Stimulated activated CD8-positive, alpha-beta memory T cell treated with anti-CD3 and anti-CD28 coated beads, Interleukin-4, amount 100 ng/mL, for 1 hour (primary cell): ENCODE measurements at places on chromosomes 4 and X.

- no peak for DNase-seq
Measured at GRCh38 chrX:130082244-130083106, 27.8 kb downstream of the ELF4 start.

- DNase-seq = no peak
Measured at GRCh38 chr4:176546975-176547374, 227.2 kb downstream of the SPCS3 start.

GRCh38 chrX:70087857-70088630 is 25.8 kb downstream of the OTUD6A start:
- no peak for DNase-seq

- no peak for DNase-seq
Measured at GRCh38 chrX:41145920-41146608, 60.8 kb downstream of the USP9X start.

GRCh38 chr4:176090115-176090514 is 24.5 kb downstream of the WDR17 start:
- no peak for DNase-seq

DNA sequence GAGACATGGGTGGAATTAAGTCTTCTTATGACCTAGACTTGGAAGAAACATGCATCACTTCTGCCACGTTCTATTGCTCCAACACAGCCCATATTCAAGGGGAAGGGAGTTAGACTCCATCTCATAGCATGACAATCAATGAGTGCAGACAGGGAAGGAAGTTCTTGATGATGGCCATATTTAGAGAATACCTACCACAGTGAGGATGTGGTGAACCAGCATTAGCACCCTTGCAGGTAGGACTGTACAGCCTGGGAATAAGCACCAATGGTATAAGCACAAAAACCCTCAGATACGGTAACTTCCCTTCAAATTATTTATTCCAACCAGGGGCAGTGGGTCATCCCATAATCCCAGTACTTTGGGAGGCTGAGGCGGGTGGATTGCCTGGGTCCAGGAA is 29.8 kb downstream of the PAGE2 start:
- DNase-seq = no peak

DNA sequence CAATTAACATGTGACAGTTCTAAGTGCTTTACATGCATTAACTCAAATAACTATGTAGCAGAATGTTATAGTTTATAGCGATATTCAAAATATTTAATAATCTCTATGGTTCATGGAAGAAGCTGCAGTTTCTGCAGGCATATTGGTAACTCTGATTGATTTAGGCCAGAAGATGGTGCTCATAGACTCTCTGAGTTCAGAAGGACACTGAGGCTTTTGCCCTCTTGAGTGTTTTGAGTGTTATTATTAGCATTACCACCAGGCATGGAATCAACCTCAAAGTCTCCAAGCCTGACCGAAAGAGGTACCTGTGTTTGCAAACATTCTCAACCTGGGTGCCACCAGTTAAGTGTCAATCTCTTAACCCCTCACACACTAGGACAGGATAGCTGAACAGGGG is 792.3 kb upstream of the PCDH7 start:
- DNase-seq = no peak

DNA sequence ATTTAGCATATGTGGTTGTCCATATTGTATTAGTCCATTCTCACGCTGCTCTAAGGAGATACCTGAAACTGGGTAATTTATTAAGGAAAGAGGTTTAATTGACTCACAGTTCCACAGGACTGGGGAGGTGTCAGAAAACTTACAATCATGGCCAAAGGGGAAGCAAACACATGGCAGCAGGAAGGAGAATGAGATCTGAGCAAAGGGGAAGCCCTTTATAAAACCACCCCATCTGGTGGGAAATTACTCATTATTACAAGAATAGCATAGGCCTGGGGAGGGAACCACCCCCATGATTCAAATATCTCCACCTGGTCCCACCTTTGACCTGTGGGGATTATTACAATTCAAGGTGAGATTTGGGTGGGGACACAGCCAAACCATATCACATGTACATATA is 122.6 kb upstream of the ANK2 start:
- DNase-seq = no peak

GRCh38 chr4:38490753-38491446 is 173.1 kb upstream of the KLF3 start:
- DNase-seq = no peak
